ENCODE measurements at places on chromosomes 16 and 17.

- DNase-seq = no peak
Measured at GRCh38 chr17:6075845-6076244, 5.7 kb downstream of the WSCD1 start.

- no peak for DNase-seq
Measured at GRCh38 chr17:79921411-79922115, 82.3 kb upstream of the CBX4 start.

GRCh38 chr17:51056813-51057510 is 63.7 kb downstream of the SPAG9 start:
- peak; percentile 63 for DNase-seq

DNA sequence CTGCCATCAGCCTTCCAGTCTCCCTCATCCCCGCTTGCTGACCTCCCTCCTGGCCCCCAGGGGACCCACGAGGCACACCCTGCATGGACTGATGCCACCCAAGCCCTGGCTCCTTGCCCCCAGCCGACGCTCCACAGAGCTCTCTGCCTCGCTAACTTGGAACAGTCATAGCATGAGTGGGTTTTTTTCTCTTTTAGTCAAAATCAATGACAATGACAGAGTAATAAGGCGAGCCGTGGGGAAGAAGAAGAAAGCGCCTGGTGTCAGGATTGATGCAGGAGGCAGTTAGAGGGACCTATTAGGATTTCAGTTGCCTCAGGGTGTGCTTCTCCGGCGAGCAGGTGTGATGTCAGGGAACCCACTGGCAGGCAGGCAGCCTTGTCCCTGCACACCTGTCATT is 176.3 kb upstream of the TNRC6C start:
- no peak for DNase-seq

- DNase-seq = no peak
Measured at GRCh38 chr17:66411520-66411919, 109.1 kb downstream of the PRKCA start.

GRCh38 chr17:2822358-2822757 is 26.1 kb downstream of the RAP1GAP2 start:
- DNase-seq = no peak

DNA sequence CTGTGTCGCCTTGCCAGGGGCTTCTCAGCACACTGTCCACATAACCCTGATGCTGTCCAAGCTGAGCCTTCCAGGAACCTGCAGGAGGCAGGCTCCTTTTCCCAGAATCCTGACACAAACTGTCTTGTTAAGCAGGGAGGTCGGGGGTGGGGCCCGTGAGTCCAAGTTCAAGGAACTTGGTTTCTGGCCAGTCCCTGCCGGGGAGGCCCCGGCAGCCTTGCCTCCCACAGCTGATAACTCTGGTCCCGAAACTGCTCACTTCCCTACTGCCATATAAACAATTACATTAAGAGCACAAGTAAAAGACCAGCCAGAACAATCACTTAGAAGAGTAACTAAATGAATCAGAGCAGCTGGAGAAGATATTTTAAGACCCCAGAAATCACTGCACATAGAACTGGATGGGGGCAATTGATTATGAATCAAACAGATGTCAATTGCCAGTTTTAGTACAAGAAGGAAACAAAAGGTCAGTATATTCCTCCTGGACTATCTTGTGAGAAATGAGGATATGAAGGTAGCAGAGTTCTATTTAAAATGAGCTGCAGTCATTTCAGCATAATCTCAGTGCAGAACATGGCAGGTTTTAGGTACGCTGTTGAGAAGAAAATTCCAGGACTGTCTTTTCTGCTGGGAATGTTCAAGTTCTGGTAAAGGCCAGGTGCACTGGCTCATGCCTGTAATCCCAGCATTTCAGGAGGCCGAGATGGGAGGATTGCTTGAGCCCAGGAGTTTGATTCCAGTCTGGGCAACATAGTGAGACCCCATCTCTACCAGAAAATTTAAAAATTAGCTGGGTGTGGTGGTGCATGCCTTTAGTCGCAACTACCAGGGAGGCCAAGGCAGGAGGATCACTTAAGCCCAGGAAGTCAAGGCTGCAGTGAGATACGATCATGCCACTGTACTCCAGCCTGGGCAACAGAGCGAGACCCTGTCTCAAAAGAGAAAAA is 169.8 kb downstream of the PITPNC1 start:
- peak; percentile 67 for DNase-seq

- DNase-seq = no peak
Measured at GRCh38 chr17:76048711-76049110, 21.6 kb upstream of the EVPL start.

DNA sequence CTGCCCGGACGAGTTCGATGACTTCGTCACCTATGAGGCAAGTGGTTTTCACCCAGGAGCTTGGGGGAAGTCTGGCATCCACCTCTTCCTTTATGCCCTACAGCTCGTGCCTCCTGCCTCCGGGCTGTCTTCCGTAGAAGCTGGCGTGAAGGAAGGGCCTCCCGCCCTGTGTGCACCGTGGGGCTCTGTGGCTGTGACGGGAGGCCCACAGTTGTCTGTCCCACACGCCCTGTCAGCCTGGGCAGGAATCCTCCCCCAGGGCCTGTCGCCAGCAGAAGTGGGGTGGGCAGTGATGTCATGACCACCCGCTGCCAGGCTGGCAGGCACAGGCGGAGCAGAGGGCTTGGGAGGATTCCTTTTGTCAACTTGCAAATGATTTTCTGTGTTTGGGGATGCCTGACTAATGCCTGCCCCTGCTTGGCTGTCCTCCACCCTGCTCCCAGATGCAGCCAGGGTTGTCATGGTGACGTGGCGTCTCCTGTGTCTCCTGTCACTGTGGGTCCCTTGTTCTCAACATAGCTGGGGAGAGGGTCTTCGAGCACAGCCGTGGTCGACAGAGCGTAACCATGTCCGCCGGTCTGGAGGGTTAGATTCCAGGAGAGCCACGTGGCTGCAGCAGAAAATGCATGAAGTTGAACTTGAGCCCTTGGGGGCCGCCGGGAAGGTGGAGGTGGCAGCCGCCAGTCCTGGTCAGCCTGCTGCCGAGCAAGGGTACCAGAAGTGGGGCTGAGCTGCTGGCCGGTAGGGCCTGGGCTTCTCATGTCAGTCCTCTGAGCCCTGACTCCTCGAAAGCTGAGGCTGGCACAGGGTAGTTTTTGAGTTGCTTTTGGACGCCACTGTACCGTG is 46.1 kb downstream of the RAB11FIP3 start:
- peak; percentile 63 for DNase-seq

GRCh38 chr16:49810831-49811230 is 45.1 kb downstream of the ZNF423 start:
- DNase-seq = no peak

- DNase-seq = no peak
Measured at GRCh38 chr17:38898291-38898679, 27.1 kb upstream of the LASP1NB start.

- DNase-seq = no peak
Measured at GRCh38 chr17:17888371-17888770, 51.6 kb upstream of the SREBF1 start.

- no peak for DNase-seq
Measured at GRCh38 chr17:9513266-9513665, 62.4 kb downstream of the STX8 start.

- no peak for DNase-seq
Measured at GRCh38 chr16:73916829-73917594, 379.6 kb upstream of the PSMD7 start.

DNA sequence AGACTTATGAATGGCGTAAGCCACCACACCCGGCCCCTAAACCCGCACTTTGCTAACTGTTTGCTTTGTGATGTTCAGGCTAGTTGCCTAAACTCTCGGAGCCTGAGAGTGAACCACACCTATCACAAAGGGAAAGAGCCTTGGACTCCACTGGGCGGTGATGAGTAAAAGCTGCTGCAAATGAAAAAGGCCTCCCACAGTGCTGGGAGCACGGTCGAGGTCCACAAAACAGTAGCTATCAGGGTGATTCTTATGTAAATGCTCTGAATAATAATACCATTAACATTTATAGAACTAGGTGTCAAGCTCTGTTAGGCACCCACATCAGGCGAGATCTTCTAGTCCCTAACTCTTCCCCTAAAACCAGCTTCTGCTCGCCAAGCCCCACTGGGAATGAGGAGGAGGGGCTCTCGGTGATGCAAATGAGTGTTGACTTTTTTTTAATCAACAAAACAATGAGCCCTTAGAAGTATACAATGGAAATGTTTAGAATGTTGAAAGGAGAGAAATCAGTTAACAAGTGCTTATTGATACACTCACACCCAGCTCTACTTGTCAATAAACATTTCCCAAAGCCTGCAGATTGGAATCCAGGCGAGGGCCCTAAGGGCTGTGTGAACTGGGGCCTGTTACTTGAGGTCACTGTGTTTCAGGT is 19.8 kb downstream of the FBRS start:
- no peak for DNase-seq

- no peak for DNase-seq
Measured at GRCh38 chr17:2547176-2547575, 35.5 kb upstream of the METTL16 start.

DNA sequence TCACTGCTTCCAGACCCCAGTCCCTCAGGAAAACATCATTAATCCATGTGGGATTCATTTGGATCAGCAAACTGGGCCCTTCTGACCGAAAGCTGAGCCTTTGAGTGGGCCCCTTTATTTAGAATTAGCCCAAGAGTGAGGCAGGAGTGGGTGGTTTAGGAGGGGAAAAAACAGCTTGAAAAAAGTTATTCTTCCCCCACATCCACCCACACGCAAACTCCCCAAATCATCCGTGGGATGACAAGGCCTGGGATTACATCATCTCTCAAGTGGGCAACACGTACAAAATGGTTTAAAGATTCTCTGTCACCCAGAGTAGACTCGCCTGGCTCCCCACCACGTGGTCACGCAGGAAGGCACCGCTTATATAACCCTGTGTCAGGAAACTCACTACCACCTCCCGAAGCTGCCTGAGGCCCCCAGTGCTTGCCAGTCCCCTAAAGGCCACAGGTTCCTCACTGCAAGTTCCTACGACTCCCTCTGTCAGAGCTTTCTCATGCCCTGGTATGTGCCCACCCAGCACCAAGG is 27.6 kb downstream of the GSG1L start:
- no peak for DNase-seq

DNA sequence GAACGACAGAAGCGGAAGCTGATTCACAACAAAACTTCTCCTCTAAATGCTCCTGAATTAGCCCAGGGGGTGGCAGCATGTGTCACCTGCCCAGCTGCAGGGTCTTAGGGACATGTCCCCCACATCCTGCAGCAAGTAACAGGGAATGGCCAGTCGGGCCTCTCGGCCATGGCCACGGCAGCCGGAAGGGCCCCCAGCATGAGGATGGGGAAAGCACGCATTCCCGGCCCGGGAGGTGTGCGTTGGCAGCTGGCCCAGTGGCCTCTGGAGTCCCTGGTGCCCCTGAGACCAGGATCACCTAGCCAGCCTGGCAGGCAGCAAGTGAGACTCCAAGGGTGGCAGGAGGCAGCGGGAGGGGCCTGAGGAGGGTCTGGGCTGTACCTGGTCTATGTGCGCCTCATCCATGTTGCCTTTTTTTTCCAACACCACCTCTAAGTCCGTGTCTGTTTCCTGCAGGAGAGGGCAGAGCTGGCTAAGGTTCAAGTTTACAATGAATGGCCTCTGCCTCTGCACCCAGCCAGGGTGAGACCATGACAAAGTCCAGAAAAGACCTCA is 7.0 kb downstream of the KNOP1 start:
- DNase-seq = no peak

DNA sequence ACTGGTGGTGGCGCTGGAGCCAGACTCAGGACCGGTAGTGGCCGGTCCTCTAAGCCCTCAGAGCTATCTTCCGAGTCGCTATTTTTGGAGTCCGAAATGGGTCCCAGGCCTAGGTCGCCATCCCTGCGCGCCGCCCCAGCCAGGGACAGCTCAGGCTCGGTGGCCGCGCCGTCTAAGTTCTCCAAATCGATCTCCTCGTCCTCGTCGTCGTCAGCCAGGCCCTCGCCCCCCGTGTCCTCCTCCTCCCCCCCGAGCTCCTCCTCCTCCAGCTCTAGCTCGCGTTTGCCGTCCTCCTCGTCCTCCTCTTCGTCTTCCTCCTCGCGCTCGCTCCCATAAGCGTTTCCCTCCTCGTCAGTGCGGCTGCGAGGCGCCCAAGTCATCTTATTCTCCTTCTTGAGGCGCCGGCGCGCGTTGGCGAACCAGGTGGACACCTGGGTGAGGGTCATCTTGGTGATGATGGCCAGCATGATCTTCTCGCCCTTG is 1.6 kb downstream of the IRX3 start:
- peak; percentile 31 for DNase-seq

- DNase-seq = no peak
Measured at GRCh38 chr17:34487626-34488025, 91.8 kb upstream of the TMEM132E start.

- DNase-seq = no peak
Measured at GRCh38 chr16:77169650-77170236, 21.2 kb upstream of the MON1B start.

- DNase-seq = peak; percentile 45
Measured at GRCh38 chr16:87160701-87161337, 156.4 kb downstream of the C16orf95 start.

GRCh38 chr16:22912654-22913053 is 98.7 kb downstream of the HS3ST2 start:
- DNase-seq = no peak

DNA sequence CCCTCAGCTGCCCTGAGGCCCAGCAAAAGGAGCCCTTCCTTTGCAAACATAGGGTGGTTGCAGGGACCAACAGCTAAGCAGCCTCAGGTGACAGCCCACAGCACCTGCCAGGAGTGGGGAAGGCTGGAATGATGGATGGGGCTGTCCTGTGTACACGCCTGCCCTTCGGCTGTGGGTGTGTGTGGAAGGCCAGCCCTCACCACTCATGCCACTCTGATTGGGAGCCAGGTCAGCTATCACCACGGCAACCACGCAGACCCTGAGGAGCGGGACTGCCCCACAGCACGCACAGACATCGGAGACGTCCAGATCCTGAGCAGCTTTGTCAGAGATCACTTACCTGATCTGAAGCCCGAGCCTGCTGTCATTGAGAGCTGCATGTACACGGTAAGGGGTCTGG is 11.9 kb downstream of the PIPOX start:
- no peak for DNase-seq

DNA sequence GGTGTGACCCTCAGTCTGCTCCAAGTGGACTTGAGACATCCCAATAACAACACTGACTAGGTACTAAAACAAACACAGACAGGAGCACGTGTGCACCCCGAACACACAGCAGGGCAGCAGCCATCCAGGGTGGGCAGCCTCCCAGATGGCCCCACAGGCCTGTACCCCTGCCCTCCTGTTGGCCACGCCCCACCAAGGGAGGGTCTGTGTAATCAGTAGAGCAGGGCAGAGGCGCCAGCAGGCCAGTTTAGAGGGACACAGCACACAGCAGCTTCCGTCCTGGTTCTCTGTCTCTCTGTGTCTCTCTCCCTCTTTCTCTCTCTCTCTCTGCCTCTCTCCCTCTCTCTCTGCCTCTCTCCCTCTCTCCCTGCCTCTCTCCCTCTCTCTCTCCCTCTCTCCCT is 21.4 kb downstream of the ACTG1 start:
- DNase-seq = peak; percentile 20

GRCh38 chr17:21218101-21218500 is 4.1 kb upstream of the TMEM11 start:
- no peak for DNase-seq
